ENCODE measurements at places on chromosomes 3 and 15. TPM values are rescaled to one million over a fixed set of nuclear protein-coding genes. Genes with fewer than 3 reads are reported as not detected.

- no peak for ATAC-seq
Measured at GRCh38 chr3:53885239-53885638, 3.3 kb upstream of the ACTR8 start.

- ATAC-seq, result no peak
Measured at GRCh38 chr3:45477041-45477725, 88.8 kb downstream of the LARS2 start.

DNA sequence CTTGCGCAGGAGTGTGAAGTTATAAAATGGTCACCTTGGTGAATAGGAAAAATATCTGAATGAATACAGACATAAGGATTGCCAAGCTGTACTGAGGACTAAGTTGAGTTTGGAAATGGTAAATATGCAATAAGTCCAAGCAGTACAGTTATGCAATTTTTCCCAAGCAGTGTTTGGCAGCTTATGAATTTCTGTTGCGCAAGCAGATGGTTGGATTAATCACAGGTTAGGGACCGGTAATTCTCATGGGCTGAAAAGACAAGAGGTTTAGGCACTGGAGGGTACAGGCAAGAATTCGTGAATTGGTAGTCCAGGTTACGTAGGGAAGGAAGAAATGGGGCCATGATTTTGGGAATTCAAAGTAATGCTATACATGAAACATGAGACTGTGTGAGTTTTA lies 210.3 kb downstream of the RAP2B start:
- ATAC-seq, result no peak

GRCh38 chr15:41790756-41791546 lies 16.7 kb downstream of the MAPKBP1 start:
- peak; percentile 54 for ATAC-seq

DNA sequence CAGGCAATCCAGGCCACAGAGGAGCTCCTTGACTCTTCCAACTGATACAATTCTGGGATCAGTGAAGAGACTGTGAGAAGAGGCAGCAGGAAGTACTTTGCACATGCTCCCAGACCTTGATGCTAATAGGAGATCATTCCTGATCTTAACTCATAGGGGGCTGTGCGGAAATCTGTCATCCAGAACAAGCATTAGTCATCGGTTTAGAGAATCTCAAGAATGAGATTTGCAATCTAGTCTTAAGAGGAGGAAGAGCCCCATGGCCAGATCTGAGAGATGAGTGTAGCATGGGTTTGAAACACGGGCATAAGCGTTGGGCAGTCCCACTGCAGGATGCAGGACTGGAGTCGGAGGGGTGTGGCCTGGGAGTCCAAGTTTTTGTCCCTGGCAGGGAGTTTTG lies 1081.1 kb downstream of the NAALADL2 start:
- ATAC-seq, result no peak

DNA sequence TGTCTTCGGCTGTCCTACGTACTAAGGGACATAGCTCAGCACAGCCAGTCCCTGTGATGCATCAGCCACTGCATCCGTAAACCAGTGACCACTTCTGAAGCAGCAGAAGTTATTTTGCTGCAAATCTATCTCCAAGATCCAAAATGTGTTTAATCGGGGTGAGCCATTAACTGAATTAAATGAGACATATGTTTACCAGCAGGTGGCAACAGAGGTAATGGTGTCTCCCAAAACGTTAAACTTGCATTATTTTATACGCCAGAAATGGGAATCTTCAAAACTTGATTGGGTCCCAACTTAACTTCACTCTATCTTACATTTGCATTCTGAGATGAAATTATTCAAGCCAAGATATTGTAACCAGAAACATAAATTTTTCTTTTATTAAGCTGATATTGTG lies 75.3 kb upstream of the BOC start:
- ATAC-seq, result no peak

DNA sequence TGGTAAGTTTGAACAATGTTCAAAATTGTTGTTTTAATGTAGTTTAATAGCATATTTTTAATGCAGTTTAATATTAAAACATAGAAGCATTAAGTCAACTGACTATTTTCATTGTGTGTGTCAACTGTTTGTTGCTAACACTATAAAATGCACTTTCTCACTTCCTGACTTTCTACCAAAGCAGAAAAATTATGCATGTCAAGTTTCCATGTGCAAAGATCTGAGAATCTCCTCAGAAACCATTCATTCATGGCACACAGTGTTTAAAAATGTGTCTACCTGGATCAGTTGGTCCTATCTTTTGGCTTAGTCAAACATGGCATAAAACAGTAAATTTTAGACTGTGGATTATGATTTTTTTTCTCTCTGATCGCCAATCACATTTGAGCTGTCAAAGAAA lies 156.0 kb downstream of the PLD1 start:
- ATAC-seq, result no peak

DNA sequence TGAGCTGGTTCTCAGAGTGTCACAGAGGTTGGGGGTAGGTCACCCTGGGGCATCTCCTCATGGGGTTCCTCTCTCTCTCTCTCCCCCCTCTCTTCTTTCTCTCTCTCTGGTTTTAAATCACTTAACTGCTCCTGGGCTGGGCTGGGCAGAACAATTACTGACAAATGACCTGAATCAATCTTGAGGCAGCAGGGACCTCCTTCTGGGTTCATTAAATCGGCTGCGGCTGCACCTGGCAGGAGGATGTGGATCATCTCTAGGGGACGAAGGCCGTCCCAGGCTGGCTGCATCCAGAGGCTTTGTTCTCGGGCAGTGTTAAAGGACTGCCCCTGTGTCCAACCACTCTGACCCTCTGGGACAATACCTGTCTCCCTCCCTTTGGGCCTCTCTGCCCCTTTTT lies 143.1 kb downstream of the TLE3 start:
- no peak for ATAC-seq

DNA sequence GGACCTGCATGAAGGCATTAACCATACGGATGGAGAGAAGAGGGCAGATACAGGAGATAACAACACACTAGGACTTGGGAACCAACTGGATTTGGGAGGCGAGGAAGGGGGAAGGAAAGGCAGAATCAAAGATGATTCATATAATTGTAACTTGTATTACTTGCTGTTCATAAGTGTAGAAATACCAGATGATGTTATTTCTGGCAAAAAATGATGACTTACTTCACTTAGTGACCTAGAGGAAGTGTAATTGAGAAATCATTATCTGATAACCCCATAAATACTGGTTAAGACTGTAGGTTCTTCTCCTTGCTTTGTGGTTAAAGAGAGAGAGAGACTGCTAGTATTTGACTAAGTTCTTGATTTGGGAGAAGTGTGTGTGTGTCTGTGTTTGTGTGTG lies 50.5 kb upstream of the GK5 start:
- no peak for ATAC-seq

DNA sequence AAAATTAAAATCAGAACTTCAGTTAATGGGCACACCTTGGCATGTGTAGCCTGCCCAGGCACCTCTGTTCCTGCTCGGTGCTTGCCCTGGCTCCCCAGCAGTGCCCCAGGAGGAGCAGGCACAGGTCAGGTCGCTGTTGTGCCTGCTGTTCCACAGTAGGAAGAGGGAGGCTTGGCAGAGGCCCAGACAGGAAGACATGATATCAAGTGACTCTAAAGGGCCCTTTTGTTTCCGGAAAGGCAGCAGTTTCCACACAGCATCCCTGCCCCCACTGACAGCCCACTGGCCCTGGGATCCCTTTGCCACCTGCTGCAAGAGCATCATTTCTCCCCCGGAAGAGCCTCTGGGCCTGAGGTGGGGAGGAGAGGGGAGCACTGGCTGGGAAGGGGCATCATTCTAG lies 40.5 kb upstream of the HES1 start:
- no peak for ATAC-seq

GRCh38 chr15:98953000-98953787 lies 54.4 kb downstream of the PGPEP1L start:
- ATAC-seq, result peak; percentile 82

GRCh38 chr3:14876921-14877333 lies 58.2 kb downstream of the FGD5 start:
- ATAC-seq, result no peak

- no peak for ATAC-seq
Measured at GRCh38 chr3:65330072-65330471, 642.3 kb upstream of the ADAMTS9 start.

GRCh38 chr15:101444807-101445508 lies 44.5 kb downstream of the PCSK6 start:
- ATAC-seq, result no peak

GRCh38 chr15:58565619-58566018 lies 133.8 kb downstream of the LIPC start:
- no peak for ATAC-seq

GRCh38 chr15:76866716-76867321 lies 38.3 kb downstream of the SCAPER start:
- no peak for ATAC-seq

DNA sequence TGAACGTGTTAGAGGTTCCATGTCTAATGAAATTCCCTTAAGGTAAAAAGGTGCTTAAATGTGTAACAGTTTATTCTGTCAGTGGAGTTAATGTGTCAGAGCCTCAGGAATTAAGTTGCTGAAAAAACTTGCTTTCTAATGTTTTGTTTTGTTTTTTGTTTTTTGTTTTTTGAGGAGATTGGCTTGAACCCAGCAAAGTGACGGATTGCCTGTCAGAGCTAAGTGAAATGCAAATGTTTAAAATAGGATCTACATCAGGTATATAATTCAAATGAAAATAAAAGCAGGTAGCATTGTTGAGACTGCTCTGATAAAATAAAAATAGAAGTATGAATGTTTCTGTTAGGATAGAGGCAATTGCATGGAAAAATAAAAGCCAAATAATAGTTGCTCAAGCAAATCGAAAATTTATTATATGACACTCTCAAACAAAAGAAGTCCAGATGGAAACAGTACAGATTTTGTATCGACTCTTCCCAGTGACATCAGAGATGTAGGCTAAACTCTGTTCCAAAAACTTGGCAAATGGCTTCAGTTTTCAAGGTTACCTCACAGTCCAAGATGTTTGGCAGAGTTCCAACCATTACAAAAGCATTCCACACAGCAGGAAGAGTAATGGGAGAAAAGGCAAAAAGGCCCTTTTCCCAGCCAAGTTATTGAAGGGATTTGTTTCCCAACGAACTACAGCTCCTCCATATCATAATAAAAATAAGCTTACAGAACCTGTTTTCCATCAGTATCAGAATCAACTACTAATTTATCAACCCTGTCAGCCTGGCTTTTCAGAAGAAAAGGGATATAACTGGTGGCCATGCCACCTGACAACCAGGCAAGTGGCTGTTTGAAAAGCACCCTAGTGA lies 291.0 kb downstream of the TBL1XR1 start:
- ATAC-seq, result no peak

DNA sequence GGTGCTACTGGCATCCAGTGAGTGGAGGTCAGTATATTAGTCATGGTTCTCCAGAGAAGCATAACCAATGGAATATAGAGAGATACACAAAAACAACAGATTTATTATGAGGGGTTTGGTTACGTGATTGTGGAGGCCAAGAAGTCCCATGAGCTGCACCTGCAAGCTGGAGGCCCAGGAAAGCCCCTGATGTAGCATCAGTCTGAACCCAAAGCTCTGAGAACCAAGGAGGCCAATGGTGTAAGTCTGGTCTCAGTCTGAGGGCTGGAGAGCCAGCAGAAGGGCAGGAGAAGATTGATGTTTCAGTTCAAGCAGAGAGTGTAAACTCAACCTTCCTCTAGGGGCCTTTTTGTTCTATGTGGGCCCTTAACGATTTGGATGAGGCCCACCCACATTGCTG lies 144.1 kb downstream of the KLF13 start:
- ATAC-seq, result no peak

DNA sequence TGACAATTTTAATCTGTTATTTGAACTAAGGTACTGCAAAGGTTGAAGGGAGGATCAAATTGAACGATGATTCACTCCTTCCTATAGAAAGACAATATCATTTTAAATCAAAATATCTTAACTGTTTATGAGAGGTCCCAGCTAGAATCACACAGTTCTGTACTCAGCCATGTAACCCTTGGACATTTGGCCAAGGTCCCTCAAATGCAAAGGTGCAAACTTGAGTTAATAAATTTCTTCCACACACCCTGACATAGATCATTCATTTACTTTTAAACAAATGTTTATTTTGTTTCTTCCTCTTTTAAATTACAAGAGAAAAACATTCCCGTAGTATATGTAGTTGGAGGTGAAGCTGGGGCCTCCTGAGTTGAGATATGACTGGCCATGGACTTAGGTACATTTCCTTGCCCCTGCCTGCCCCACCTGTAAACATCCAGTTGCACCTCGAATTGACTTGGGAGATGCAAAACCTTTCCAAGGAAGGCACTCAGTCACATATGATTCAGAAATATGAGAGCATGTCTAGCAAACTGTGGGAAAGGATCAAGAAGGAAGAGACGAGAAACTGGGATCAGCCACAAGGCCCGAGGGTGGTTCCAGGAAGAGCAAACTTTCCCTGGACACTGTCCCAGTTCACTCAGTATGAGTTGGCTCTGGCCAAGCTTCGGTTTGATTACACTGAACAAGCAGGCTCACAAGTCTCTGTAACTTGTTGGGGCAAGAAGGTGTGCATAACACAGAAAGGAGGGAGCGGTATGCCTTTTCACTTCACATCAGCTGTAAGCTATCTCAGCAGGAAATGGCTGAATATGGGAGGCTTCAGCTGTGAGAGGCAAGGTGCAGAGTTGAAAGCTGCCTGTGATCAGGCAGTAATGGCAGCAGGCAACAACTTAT lies 6.7 kb downstream of the TNFSF10 start:
- peak; percentile 45 for ATAC-seq

DNA sequence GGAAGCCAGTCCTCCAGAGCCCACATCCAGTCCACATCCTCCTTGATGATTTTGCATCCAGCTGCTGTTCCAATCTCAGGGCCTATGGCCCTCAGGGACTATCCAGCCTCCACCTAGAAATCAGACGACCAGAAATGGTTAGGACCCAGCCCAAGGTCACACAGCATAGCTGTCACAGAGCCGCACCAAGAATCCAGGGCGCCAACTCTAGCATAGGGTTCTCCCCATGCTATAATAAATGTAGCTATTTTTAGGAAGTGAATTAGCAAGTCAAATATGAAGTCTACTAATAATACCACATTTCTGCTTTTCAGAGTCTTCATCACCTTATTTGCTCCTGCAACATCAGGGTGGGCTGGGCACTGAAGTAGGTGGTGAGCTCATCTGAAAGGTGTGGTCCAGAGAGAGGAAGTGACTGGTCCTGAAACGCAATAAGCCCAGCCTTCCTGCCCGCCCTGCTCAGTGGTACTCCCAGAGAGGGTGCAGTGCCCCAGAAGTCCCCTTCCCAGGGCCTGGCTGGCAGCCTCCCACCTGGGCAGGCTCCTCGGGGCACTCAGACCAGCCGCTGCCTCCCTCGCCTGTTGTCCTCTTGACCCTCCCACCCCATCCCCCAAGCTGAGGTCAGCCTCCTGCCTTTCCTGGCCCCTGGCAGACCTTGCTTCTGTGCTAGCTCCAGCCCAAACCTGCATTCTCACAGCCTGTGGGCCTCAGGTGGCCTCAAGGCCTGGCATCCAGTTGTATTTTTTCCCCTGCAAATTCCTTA lies 17.6 kb upstream of the CYP11A1 start:
- peak; percentile 70 for ATAC-seq

The GHRL gene
- total RNA-seq, result 0.58 TPM

The RETNLB gene
- total RNA-seq, result not detected

The CIDEC gene
- total RNA-seq, result not detected

The CTDSPL2 gene
- 60.3 TPM for total RNA-seq

The DAPK2 gene
- 10.6 TPM for total RNA-seq

The KBTBD12 gene
- total RNA-seq, result not detected

The CFAP100 gene
- not detected for total RNA-seq

The GOLIM4 gene
- 6.3 TPM for total RNA-seq

All from activated T-helper 17 cell treated with anti-CD3 and anti-CD28 coated beads, Interleukin-2, amount 50 U/mL, for 72 hours (primary cell).